Effector memory CD4-positive, alpha-beta T cell (primary cell): ENCODE measurements at places on chromosomes 13 and 19.
A peak's percentile ranks its signal among the peaks of the same experiment; 100 is the strongest.

- no peaks in the 10 kb centered on the region for H3K4me1 ChIP-seq
- H3K27ac ChIP-seq: no peak overlapping the region
- no peak for DNase-seq
- no peaks in the 10 kb centered on the region for H3K36me3 ChIP-seq
- H3K4me3 ChIP-seq: no peak overlapping the region
Measured at GRCh38 chr13:94006296-94006695, 473.2 kb downstream of the DCT start.

DNA sequence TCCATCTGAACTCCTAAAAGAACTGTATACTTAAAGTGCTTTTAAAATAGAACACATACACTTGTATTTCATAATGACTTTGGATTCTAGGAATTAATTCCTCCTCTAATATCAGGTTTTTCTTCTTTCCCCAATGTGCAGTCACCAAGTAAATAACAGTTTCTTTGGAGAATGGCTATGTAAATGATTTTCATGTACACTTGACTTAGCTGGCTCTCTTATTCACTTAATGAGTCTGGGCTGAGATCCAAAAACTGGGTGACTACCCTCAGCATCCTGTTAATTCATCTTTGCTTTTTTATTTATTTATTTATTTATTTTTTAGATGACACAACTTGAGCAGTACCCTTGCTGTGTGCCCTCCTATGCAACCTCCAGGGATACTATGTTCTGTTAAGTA is 1003.7 kb downstream of the SLITRK1 start:
- H3K27me3 ChIP-seq: no peaks in the 10 kb centered on the region
- H3K36me3 ChIP-seq: no peaks in the 10 kb centered on the region
- no peak overlapping the region for H3K27ac ChIP-seq
- H3K4me1 ChIP-seq: no peaks in the 10 kb centered on the region
- DNase-seq: no peak

DNA sequence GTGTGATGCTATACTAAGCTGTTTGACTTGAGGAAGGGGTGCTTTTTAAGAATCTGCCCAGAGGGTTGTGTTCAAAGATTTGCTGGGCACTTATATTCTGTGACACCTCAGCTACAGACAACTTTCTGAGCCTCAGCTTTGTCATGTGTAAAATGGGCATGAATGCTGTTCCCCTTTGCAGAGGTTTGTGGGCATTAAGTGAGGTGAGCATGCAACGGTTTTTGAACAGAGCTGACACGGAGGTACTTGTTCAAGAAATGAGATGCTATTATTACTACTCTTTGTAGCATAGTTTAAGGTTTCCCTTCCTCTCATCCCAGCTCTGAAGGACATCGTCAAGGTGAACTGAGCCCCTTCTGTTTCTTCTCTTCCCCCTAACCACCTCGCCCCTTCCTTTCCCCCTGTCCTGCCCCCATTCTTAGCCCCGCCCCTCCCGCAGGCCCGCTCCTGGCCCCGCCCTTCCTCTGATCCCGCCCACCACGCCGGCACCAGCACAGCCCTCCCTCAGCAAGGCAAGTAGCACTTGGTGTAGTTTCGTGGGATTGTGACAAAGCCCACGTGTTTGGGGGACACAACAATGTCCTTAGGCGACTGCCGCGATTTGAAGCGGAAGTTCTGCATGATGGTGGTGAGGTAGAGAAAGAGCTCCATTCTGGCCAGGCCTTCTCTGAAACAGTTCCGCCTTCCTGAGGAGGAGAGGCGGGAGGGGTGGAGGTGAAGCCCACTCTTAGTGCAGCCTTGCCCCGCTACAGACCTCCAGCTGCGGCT is 26.1 kb upstream of the CYP2A7 start:
- peak overlapping the region; percentile 36 for H3K4me3 ChIP-seq
- H3K27ac ChIP-seq: no peak overlapping the region
- no peaks in the 10 kb centered on the region for H3K36me3 ChIP-seq

- H3K4me3 ChIP-seq: no peak overlapping the region
- H3K36me3 ChIP-seq: no peaks in the 10 kb centered on the region
- H3K4me1 ChIP-seq: peaks cover 21% of the 10 kb centered on the region
- no peak for DNase-seq
Measured at GRCh38 chr13:51831519-51831918, 13.5 kb downstream of the TMEM272 start.

DNA sequence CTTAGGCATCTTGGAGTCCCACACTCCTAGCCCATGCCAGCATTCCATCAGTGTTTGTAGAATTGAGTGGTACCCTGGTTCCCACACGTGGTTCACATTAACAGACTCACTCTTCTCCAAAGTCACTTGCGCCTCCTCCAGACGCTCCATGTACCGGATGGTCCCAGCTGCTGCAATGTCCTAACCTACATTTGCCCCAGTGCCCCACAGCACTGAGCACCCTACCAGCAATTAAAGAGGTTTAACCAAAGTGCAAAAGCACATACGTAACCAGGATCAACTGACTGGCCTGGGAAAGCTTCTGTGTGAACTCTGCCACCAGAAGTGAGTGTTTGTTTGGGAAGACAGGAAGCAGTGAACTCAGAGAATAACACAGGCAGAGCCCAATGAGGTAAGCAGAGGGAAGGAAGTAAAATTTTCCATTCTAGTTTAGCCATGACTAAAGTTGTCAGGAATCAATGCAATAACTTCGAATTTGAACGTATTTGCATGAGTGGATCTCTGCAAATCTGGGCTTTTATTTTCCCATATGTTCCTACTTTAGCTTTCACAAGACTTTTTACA is 7.3 kb upstream of the MEDAG start:
- H3K4me3 ChIP-seq: no peak overlapping the region
- H3K4me1 ChIP-seq: no peaks in the 10 kb centered on the region
- no peaks in the 10 kb centered on the region for H3K27me3 ChIP-seq
- DNase-seq: no peak

- H3K27ac ChIP-seq: no peak overlapping the region
- no peak for DNase-seq
- H3K36me3 ChIP-seq: peaks cover 53% of the 10 kb centered on the region
Measured at GRCh38 chr19:6413721-6414643, 10.6 kb downstream of the KHSRP start.

GRCh38 chr19:32750441-32751055 is 31.0 kb downstream of the TDRD12 start:
- H3K36me3 ChIP-seq: no peaks in the 10 kb centered on the region
- peaks cover 2% of the 10 kb centered on the region for H3K4me1 ChIP-seq
- no peaks in the 10 kb centered on the region for H3K27me3 ChIP-seq

DNA sequence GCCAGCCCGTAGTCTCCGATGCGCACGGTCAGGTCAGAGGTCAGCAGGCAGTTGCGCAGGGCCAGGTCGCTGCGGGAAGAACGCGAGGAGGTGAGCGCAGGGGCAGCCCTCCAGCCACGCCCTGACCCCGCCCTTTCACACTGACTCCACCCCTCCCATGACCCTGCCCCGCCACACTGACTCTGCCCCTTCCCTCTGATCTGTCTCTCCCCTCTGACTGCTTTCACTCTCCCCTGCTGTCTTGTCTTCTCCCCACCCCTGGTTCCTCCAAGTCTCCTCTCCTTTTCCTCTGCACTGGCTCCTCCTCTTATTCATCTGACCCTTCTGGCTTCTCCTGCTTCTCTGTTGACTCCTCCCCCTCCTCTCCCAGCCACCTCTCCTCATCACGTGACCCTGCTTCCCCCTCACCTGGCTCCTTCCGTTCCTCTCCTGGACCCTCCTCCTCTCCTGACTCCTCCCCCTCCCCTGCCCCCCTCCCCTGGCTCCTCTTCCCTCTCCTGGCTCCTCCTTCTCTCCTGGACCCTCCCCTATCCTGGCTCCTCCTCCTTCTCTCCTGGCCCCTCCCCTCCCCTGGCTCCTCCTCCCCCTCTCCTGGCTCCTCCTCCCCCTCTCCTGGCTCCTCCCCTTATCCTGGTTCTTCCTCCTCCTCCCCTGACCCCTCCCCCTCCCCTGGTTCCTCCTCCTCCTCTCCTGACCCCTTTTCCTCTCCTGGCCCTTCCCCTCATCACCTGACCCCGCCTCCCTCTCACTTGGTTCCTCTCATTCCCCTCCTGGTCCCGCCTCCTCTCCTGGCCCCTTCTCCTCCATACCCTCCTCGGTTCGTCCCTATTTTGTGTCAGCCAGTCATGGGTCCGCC is 9.9 kb downstream of the LMTK3 start:
- no peaks in the 10 kb centered on the region for H3K36me3 ChIP-seq
- peaks cover 15% of the 10 kb centered on the region for H3K4me1 ChIP-seq
- H3K4me3 ChIP-seq: peak overlapping the region; percentile 0
- peak; percentile 66 for DNase-seq

DNA sequence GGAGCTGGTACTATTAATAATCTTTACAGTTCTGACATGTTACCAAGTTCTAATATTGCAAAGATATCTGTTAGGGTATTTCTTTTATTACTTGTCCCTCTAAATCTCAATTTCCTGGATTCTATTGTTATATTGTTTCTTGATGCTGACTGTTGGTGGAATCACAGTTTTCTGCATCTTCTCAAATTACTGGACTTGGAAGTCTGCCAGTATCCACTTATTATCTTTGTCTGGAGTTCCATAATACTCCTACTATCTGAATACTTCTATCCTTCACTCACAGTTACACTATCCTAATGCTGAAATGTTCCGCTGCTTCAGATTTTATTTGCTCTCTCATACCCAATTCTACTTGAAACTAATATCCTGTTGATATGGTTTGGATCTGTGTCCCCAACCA is 1985.7 kb upstream of the PRR20A start:
- H3K27me3 ChIP-seq: no peaks in the 10 kb centered on the region
- no peak overlapping the region for H3K27ac ChIP-seq
- H3K4me3 ChIP-seq: no peak overlapping the region
- H3K4me1 ChIP-seq: no peaks in the 10 kb centered on the region
